ENCODE measurements at places on chromosomes 3 and 15.

- no peak for DNase-seq
Observed at GRCh38 chr15:72680931-72681330, 5.1 kb downstream of the HIGD2B start.

DNA sequence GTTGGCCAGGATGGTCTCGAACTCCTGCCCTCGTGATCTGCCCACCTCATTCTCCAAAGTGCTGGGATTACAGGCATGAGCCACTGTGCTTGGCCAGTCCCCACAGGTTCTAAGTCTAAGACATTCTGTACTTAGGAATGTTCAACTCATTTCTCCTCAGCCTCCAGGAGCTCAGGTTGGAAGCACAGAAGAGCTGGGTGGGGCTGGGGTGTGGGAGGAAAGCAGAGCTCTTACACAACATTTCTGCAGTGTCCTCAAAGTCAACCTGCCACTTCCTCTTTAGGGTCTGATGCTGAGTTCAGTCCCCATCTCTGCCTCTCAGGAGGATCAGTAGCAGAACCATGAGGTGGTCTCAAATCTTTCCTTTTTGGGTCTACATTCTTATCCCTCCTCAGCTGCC lies 75.5 kb downstream of the MRPL46 start:
- no peak for DNase-seq

DNA sequence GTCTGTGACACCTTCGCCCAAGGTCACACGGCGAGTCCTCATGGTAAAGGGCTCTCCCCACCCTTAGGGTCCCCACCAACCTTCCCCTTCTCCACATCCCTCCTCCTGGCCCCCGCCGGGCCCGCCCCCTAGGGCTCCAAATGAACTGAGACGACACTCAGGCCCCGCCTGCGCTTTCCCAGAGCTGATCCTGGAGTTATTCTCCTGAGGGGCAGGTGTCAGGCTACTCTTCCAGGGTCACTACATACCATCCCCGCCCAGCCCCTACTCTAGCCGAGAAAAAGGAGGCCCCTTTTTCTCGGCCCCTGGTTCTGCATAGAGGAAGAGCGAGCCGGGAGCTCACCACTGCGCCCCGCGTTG lies 292 bp downstream of the USP4 start:
- DNase-seq = no peak

DNA sequence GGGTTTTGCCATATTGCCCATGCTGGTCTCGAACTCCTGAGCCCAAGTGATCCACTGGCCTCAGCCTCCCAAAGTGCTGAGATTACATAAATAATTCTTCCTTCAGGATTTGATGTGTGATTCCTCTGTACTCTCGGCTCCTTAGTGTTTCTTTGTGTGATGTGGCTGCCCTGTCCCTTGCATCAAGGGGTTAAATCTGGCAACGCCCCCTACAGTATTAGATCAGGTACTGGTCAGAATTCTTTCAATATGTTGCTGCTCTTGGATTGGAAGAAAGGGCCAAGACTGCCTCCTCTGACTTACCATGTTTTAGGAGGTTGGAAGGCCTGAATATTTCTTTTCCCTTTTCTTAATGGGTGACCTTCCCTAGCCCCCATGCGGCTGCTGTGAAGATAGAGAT lies 390.6 kb upstream of the WNT5A start:
- DNase-seq = no peak

GRCh38 chr3:107106316-107106715 lies 270.9 kb upstream of the CCDC54 start:
- peak; percentile 73 for DNase-seq

GRCh38 chr3:54127499-54128056 lies 5.2 kb downstream of the CACNA2D3 start:
- no peak for DNase-seq

- DNase-seq = no peak
Observed at GRCh38 chr15:50344006-50344464, 11.0 kb downstream of the GABPB1 start.

GRCh38 chr3:36135863-36136262 lies 244.4 kb upstream of the STAC start:
- DNase-seq = no peak

GRCh38 chr15:97890307-97890706 lies 70.2 kb upstream of the ARRDC4 start:
- DNase-seq = no peak

DNA sequence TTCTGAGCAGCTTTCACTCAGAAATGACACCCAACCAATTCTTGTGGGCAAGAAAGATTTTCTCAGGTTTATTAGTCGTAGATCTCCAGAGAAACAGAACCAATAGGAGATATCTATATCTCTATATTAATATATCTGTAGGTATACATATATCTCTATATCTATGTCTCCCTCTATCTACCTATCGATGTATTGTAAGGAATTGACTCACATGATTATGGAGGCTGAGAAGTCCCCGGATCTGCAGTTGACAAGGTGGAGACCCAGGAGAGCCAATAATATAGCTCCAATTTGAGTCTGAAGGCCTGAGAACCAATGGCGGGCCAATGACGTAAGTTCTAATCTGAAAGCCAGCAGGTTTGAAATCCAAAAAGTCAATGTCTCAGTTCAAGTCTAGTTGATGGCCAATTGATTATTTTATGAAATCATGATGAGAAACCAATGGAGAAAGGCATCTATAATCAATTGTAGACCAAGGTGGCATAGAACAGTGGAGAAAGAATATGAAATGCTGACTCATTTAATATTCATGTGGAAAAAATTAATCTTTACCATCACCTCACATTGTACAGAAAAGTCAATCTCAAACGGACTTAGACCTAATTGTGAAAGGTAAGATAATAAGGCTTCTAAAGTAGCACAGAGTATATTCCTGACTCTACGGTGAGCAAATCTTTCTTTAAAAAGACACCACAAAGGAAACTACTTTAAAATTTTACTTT lies 65.6 kb upstream of the CHRNA7 start:
- no peak for DNase-seq

- DNase-seq = no peak
Observed at GRCh38 chr15:61983081-61983480, 77.2 kb downstream of the VPS13C start.

DNA sequence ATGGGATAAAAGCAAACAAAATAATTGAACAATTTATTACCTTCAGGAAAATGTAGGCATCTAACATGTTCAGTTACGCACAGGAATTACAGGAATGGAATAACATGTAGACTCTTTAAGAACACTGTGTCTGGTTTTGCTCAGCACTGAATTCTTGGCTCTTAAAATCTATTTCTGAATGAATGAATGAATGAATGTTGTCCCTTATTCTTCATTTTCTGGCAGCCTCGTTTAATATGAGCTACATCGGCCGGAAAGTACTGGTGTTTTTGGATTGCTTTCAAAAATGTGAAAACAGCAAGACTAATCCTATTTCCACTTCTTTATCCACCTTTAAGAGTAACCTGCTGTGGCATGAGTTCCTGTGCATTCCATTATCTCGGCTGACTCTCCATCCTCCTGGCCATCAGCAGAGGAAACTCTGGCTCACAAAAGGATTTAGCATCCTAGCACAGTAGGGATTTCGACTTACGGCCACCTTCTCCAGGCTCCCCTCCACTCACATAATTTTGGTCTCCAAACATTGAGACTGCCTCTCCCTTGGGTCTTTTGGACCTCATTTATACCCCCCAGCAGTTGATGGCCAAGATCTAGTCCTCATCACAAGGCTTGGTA lies 145.3 kb downstream of the FOXP1 start:
- DNase-seq = no peak

DNA sequence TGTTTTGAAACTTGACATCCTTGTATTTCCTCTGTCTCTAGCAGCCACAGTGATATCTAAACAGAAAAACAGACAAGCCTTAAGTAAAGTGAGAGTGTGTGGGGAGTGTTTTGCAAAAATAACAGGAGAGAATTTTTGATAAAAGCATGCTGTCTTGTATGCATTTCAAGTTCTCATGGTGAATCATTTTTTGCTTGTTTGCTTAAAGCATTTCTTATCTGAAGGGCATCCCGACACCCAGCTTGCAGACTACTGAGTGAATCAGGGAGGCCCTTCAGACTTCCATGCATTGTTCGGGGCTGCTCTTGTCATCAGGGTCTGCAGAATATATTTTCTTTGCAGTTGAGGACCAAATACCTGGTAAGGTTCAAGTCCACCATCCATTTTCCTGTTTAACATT lies 8.5 kb downstream of the CGNL1 start:
- peak; percentile 8 for DNase-seq

- no peak for DNase-seq
Observed at GRCh38 chr3:9119331-9119730, 130.1 kb downstream of the SRGAP3 start.

DNA sequence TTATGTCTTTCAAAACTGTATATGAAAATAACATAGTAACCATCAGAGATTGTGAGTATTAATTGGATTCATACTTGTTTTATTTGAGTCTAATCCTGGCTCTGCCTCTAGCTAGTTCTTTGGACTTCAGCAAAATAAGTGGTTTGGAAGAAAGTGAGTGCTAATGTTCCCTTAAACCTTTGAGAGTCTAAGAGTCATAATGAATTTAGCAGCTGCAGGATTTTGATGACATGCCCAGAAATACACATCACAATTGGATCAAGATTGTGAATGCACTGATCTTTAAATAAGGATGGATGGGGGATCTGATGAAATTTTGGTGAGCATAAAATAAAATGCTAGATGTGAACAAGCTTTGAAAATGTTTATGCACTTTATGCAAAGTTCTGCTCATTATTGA lies 79.9 kb upstream of the FAM98B start:
- no peak for DNase-seq

GRCh38 chr15:92958105-92958504 lies 58.0 kb downstream of the CHD2 start:
- no peak for DNase-seq

DNA sequence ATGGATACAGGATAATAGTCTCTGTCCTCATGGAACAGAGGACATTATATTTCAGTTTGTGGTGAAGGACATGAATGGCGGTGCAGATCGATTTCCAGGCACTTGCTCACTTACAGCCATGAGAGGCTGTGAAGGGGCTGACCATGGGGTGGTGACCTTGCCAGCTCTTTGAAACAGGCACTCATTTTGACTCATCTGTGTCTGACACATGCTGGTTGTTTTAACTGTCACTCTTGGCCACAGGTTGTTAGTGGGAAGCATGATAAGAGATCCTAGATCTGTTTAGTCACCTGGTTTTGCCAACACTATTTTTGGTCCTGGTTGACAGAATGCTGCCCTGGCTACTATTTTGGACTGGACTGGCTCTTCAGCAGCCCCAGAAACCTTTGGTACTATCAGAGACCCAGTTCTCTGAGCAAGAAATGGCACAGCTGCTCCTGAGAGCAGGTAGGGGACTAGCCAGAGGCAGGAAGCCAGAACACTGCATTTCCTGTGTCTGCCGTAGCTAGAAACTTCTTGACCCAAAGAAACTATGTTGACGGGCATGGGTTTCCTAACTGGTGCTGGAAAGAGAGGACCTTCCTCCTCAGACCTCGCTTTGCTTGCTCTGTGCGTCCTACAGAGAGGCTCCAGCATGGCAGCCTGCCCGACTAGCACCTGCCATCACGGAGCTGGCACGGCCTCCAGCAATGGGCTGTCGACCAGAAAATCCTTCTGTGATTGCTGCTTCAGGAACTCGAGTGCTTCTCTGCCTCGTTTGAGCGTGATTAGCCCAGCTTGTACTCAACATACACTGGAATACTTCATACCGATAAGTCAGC lies 6.3 kb downstream of the PXYLP1 start:
- DNase-seq = peak; percentile 27

DNA sequence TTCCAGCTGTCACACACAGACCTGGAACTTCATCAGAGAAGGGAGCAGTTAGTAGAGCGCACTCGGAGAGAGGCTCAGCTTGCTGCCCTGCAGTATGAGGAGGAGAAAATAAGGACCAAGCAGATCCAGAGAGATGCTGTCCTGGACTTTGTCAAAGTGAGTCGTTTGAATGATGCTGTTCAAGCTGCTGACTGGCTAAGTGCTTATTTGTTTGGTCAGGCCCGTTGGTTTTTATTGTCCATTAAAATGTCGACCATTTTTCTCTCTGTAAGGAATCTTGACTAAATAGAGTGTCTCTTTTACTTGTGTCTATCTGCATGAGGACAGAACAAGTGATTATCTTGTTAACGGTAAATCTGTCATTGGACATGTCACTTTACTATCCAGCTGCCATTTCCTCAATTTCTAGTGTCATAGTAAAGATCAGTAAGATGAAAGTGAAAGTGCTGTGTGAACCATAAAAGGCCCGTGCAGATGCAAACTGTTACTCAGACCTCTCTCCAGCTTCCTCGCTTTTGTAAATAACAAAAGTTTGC lies 56.9 kb downstream of the LRCH3 start:
- peak; percentile 44 for DNase-seq

DNA sequence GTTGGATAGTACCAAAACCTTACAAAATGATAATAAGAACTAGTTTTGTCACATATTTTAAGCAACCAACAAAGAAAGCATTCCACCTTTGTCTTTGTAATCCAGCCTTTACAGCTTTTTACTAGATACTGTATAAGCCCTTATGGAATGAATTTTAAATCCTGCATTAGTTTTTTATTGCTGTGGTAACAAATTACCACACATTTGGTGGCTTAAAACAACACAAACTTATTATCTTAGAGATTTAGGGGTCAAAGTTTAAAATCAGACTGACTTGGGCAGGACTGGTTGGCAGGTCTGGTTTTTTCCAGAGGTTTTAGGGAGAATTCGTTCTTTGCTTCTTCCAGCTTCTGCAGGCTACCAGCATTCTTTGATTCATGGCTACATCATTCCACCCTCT lies 108.5 kb upstream of the NLGN1 start:
- DNase-seq = no peak

- DNase-seq = peak; percentile 96
Observed at GRCh38 chr3:11185564-11186317, 31.4 kb downstream of the HRH1 start.

GRCh38 chr3:149717391-149718056 lies 34.8 kb downstream of the COMMD2 start:
- DNase-seq = peak; percentile 73

DNA sequence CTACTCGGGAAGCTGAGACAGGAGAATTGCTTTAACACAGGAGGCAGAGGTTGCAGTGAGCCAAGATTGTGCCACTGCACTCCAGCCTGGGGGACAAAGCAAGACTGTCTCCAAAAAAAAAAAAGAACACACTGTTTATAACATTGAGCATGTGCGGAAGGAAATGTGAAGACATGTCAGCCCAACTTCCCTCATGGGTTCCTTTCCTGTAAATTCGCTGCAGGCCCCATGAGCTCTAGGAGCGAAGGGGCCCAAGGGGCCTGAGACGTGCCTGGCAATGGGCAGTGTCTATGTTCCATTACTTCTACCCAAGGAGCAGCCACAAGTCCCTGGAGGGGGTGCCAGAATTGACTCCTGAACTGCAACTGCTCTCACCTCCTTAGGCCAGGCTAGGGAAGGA lies 3.2 kb downstream of the PFKFB4 start:
- no peak for DNase-seq
